ENCODE measurements at places on chromosomes 5 and 9. TPM values are rescaled to one million over a fixed set of nuclear protein-coding genes. Genes with fewer than 3 reads are reported as not detected.

AMBP gene
- 0.26 TPM for total RNA-seq

ORM2 gene
- not detected for total RNA-seq

TMEM171 gene
- total RNA-seq: 0.96 TPM

CCDC183 gene
- not detected for total RNA-seq

FRMD3 gene
- total RNA-seq: 1.1 TPM

NR6A1 gene
- total RNA-seq: 2.5 TPM

SCGB3A2 gene
- total RNA-seq: not detected

NIM1K gene
- total RNA-seq: not detected

GRM6 gene
- total RNA-seq: not detected

GTF2H2C gene
- 31.8 TPM for total RNA-seq

EGFL7 gene
- 25.9 TPM for total RNA-seq

SPRY4 gene
- total RNA-seq: 3.9 TPM

MOB3B gene
- not detected for total RNA-seq

LECT2 gene
- not detected for total RNA-seq

MLLT3 gene
- total RNA-seq: 69.9 TPM

PCDHB8 gene
- not detected for total RNA-seq

CBY3 gene
- total RNA-seq: not detected

PCDH1 gene
- 3.8 TPM for total RNA-seq

TUBB4B gene
- total RNA-seq: 577 TPM

OMD gene
- total RNA-seq: not detected

PTGDS gene
- not detected for total RNA-seq

VLDLR gene
- total RNA-seq: 0.13 TPM

OR1J2 gene
- not detected for total RNA-seq

HMCN2 gene
- total RNA-seq: 0.20 TPM

ALDOB gene
- not detected for total RNA-seq

SMIM3 gene
- total RNA-seq: 85.3 TPM

OSMR gene
- 23.4 TPM for total RNA-seq

GRXCR2 gene
- not detected for total RNA-seq

TNFSF8 gene
- not detected for total RNA-seq

SPATA31E1 gene
- not detected for total RNA-seq

PALM2AKAP2 gene
- 0.56 TPM for total RNA-seq

ZNF484 gene
- total RNA-seq: 6.5 TPM

PFN3 gene
- not detected for total RNA-seq

Data from MG63 (cell line).